Left ventricle myocardium inferior (tissue), 1 donor: ENCODE measurements at places on chromosomes 16 and 17. TPM values are rescaled to one million over a fixed set of nuclear protein-coding genes. Genes with fewer than 3 reads are reported as not detected.
A peak's percentile ranks its signal among the peaks of the same experiment; 100 is the strongest.

DNA sequence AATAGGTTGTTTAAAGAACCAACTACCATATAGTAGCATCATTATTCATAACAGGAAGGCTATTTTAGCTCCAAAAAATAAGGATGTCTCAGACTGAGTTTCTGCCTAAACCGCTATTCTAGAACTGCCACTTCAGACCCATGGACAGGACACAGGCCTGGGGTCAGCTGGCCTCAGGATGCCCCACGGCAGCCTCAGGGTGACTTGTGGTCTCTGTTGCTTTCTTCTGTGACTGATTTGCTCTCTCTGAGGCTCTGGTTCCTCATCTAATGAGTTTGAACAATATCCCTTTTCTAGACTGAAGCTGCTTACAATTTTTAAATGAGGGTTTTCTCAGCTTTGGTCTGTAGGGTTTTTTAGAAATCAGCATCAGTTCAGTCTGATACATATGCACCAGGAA lies 31.8 kb upstream of the IRF8 start:
- no peak for DNase-seq

GRCh38 chr17:79979816-79980215 lies 55.9 kb downstream of the TBC1D16 start:
- no peak for DNase-seq

DNA sequence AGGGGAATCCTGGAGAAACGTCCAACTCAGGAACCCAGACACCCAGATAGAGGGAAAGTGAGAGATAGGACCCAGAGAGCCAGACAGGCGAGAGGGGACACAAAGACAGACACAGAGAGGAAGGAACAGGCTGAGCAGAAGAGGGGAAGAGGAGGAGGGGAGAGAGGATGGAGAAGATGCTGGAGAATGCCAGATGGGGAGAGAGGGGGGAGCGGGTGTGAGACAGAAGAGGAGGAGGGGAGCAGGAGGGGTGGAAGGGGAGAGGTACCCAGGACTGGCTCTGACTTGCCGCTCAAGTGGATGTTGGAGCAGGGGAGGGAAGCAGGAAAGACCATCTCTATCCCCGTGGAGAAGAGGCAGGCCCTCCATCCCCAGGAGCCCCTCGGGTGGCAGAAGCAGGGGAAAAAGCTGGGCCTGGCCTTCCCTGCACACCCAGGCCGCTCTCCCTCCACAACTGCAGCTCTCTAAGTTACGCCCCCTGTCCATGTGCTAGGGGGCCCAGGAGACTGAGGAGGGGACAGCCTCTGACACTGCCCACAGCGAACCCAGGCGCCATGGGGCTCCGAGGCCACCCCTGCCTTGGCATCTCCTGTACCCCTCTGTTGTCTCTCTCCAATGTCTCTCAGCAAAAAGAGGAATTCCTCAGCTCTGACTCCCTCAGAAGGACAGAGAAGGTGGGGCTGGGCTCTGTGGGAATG lies 4.8 kb downstream of the PPP1R9B start:
- no peak for DNase-seq

DNA sequence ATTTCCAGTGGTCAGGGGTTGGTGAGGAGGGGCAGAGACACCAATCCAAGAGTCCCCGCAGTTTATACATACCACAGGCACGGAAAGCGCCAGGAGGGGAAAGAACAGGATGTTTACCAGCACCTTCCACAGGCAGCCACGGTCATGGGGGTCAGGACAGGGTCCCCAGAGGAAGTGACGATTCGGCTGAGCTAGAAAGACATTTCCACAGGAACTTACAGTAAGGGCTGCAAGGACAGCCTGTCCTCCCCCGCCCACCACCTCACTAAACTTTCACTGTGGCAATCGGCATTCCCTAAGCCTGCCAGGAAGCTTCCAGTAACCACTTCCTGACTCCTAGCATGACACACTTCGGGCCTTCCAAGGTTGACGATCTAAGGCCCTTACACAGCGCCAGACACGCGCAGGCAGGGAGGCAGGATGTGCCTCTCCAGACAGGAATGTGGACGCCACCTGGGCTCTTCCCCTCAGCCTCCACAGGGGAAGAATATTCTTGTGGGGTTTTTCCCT lies 1.2 kb upstream of the MT2A start:
- DNase-seq: peak; percentile 68

SECTM1 gene
- total RNA-seq: 3.9 TPM

ORC6 gene
- total RNA-seq: 1.4 TPM

CLEC3A gene
- not detected for total RNA-seq

- no peak for DNase-seq
Measured at GRCh38 chr17:32862940-32863339, 14.0 kb downstream of the MYO1D start.

- DNase-seq: no peak
Measured at GRCh38 chr17:19946921-19947320, 30.7 kb downstream of the AKAP10 start.

TBC1D26 gene
- total RNA-seq: not detected

TOM1L1 gene
- 9.0 TPM for total RNA-seq

- DNase-seq: no peak
Measured at GRCh38 chr17:21772321-21772720, 80.0 kb downstream of the KCNJ18 start.

DNA sequence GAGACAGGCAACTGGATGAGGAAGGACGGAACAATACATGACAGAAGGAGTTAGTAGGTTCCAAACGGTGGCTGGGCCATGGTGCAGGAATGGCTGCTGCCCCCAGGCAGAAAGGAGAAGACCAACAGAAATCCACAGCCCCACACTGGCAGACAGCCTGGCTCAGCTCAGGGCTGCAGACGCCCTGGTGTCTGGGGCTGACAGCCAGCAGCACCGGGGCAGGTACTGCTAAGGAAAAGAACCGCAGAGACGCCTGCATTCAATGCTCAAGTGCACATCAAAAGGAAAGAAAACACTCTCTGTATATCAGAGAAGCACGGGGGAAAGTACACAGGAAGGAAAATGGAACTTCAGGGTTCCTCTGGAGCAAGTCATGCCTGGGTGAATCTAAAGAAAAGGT lies 53.4 kb downstream of the GAS7 start:
- DNase-seq: no peak

GRCh38 chr17:53409588-53409987 lies 413.1 kb upstream of the KIF2B start:
- DNase-seq: no peak

DNA sequence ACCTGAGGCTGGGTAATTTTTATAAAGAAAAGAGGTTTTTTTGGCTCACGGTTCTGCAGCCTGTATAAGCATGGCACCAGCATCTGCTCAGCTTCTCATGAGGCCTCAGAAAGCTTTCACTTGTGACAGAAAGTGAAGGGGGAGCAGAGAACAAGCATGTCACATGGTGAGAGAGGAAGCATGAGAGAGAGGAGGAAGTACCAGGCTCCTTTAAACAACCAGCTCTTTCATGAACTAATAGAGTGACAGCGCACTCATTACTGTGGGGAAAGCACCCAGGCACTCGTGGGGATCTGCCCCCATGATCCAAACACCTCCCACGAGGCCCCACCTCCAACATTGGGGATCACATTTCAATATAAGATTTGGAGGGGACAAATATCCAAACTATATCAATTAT lies 86.8 kb downstream of the USP32 start:
- DNase-seq: no peak

DNA sequence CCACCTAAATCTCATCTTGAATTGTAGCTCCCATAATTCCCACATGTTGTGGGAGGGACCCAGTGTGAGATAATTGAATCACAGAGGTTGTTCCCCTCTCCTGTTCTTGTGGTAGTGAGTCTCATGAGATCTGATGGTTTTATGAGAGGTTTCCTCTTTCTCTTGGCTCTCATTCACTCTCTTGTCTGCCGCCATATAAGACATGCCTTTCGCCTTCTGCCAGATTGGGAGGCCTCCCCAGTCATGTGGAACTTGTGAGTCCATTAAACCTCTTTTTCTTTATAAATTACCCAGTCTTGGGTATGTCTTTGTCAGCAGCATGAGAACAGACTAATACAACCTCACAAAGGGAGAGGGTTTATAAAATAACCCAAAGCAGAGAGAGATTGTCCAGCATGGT lies 367.4 kb downstream of the SNX29 start:
- no peak for DNase-seq

DNA sequence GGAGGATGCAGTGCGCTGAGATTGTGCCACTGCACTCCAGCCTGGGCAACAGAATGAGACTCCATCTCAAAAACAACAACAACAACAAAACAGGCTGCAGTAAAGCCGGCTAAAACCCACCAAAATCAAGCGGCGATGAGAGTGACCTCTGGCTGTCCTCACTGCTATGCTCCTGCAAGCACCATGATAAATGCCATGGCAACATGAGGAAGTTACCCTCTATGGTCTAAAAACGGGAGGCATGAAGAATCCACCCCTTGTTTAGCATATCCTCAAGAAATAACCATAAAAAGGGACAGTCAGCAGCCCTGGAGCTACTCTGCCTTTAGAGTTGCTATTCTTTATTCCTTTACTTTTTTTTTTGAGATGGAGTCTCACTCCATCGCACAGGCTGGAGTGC lies 8.4 kb upstream of the LGALS3BP start:
- peak; percentile 4 for DNase-seq

SMPD3 gene
- total RNA-seq: 0.16 TPM

DNA sequence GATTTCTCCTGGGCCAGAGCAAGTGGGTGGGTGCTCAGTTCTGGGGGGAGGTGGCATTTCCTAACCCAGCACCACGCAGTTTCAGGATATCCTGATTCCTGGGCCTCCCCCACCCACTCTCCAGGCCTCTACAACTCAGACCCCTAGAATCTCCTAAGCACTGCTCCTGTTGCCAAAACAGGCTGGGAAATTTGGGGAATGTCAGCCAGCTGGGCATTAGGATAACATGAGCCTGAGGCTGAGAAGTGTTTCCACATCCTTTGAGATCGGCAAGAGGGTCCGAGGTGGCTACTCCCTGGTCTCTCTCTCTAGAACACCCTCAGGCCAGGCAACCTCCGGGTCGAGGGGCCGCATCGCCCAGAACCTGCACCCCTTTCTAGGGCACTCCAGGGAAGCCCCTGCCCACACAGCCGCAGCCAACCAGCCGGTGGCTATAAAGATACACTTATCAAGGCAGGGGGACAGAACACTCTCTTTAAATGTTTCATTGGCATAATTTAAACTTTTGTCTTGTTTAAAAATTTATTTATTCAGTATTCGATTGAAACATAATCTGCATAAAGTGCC lies 23.6 kb downstream of the TBC1D16 start:
- no peak for DNase-seq

DNAH17 gene
- total RNA-seq: not detected

- DNase-seq: no peak
Measured at GRCh38 chr16:15846510-15846909, 10.3 kb downstream of the MYH11 start.

DNA sequence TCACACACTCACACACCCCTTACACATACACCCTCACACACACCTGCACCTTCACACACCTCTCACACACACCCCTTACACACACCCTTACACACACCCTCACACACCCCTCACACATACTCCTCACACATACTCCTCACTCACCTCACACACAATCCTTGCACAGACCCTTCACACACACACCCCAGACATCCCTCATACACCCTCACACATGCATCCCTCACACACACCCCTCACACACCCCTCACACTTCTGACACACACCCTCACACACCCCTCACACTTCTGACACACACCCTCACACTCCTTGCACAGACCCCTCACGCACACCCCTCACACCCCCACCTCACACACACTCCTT lies 23.9 kb downstream of the C17orf67 start:
- DNase-seq: no peak

TBX6 gene
- total RNA-seq: 1.0 TPM

PSMD11 gene
- total RNA-seq: 63.7 TPM

NRN1L gene
- total RNA-seq: 0.49 TPM

DNA sequence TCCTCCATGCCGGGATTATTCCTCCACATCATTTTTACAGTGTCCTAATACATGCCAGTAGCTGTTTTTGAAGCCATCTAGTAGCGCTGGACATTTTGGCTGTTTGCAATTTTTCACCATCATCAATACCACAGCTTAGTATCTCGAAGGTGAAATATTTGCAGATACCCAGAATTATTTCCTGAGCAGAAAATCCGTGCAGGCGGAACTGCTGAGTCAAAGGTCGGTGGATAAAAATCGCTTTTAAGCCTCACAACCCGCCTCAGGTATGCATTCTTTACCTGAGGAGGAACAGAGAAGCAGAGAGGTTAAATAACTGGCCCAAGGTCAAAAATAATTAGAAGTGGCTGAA lies 584 bp upstream of the TNRC6A start:
- DNase-seq: no peak

- no peak for DNase-seq
Measured at GRCh38 chr16:60748366-60748765, 1287.9 kb downstream of the CDH8 start.

ASPA gene
- 2.8 TPM for total RNA-seq

DNA sequence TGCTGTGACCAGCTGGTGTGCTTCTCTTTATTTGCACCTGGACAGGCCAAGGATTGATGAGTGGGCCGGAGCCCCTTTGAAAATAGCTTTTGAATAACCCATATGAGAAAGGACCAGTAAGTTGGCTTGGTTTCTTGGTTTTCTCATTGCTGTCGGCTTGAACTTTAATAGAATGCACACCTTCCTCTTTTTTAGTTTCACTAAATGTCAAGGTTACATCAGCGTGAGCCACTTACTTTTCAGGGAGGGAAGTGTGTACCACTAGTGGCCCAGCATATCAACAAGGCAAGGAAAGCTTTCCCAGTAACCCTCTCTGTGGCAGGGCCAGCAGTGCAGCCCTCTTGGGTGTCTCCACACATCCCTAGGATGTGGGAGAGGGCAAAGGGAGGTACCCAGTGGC lies 433.3 kb downstream of the CA10 start:
- no peak for DNase-seq
